Occipital lobe (tissue), 3 donors: ENCODE measurements at places on chromosomes 5 and 9.

DNA sequence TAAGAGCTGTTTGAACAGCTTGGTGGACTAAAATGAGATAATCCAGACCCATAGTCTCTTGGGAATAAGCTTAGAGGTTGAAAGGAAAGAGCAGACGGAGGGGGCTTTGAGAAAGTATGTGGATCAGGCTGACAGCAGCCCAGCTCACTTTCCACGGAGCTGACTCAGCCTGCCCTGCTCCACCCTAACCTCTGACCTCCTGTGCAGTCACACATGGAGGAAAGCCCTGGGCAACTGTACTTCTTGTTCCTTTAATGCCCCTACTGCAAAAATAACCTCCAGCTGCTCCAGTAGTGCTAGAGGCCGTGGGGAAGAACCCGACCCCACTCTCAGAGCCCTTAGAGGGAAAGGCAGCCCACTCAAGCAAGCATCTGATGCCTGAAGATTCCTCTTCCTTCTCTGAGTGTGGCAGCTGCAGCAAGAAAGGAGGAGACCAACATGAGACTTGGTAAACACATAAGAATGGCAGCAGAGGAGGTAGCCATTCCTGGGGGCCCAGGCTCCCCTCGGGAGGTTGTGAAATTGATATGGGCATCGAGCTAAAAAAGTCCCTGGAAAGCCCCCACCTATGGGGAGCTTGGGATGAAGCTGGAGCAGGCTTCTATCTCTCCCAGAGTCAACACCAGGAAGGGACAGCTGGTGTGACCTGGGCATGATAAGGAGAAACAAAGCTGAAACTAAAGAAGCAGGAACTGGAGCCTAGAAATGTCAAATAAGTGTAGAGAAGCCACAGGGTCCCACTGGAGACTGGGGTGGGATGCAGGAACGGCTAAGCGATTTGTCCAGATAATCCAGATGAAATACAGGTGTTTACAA is 204.3 kb downstream of the PIK3R1 start:
- DNase-seq = no peak

- no peak for DNase-seq
Measured at GRCh38 chr5:132055808-132056609, 4.4 kb upstream of the IL3 start.

GRCh38 chr9:3497857-3498256 is 27.9 kb downstream of the RFX3 start:
- no peak for DNase-seq

DNA sequence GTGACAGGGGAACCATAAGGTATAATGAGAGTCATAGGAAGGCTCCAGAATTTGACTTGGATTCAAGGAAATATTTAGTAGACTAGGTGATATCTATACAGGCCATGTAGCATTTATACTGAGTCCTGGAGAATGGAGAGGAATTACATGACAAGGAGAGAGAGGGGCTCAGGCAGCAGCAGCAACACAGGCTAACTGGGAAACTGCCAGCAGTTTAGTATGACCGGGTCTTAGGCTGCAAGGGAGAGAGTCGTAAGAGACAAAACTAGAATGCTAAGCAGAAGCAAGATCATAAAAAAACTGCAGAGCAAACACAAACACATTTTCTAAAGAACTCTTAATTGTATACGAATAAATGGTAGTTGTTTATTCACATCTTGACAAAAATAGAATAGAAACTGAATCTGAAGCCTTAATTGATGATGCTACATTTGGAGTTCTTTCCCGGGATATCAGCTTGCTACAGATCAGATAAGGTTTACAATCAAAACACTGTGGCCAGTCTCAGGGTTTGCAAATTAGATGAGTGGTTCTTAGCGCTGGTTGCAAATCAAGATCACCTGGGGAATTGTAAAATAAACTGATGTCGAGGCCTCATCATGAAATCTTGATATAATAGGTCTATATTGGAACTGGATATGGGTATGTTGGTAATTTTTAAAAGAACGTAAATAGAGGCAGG is 480.0 kb upstream of the C9orf72 start:
- no peak for DNase-seq

DNA sequence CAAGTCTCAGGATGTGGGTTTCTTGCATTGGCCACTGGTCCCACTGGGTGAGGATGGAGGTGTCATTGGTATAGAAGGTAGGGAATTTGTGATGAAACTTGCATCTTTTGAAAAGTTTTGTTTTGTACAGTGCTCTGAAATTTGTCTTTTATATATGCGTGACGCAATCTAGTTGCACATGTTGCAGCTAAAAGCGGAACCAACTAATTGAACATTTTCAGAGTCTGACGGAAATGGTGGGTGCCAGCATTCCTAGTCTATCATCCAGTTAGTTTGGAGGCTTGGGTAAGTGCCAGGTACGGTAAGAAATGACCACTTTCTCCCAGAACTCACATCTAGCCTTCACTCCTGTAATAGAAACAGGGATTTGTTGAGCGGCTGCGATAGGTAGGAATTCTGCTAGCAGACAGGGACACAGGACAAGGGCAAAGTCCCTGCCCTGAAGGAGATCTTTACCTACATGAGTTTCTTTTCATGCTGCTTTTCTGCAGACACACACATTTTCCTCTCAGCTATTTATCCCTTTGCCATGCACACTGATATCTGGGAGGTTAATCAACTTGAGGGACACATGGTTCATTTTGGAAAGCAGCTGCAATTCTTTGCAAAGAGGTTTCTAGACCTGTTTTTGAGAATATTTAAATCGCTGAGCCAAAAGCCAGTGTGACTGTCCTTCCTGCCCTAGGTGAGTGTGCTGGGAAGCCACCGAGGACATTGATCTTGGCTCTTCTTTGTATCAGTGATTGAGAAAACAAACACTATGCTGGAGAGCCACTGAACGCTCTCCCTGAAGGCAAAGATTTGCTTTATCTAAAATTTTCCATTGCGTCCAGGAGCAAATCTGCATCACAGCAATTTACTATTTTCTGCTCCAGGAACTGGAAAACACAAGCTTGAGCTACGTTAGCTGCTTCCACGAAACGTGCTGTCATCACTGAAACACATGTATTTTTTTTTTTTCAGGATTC is 89.7 kb downstream of the DAP start:
- DNase-seq = no peak

GRCh38 chr9:17004500-17004899 is 130.3 kb upstream of the CNTLN start:
- DNase-seq = no peak

DNA sequence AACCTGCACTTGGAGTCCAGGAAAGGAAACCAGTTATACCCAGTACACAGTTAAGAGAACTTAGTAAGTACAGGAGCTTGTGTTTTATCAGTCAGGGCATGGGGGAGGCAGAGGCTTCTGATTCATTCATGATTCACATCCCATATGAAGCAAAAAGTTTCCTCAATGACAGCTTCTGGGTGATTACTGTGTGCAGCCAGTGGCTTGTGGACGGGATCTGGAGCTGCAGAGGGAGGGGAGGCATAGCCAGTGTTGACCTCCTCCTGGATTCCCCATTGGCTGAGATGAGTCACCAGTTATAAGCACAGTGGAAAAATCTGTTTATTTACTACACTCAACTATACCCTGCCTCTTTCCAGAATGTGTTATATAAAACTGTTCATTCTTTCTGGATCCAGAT is 17.7 kb downstream of the IL31RA start:
- DNase-seq = no peak

GRCh38 chr5:74639807-74640449 is 600 bp downstream of the ENC1 start:
- no peak for DNase-seq

GRCh38 chr9:89174291-89174690 is 4.3 kb downstream of the SHC3 start:
- DNase-seq = no peak

GRCh38 chr5:65674749-65675148 is 47.2 kb downstream of the SGTB start:
- DNase-seq = no peak

DNA sequence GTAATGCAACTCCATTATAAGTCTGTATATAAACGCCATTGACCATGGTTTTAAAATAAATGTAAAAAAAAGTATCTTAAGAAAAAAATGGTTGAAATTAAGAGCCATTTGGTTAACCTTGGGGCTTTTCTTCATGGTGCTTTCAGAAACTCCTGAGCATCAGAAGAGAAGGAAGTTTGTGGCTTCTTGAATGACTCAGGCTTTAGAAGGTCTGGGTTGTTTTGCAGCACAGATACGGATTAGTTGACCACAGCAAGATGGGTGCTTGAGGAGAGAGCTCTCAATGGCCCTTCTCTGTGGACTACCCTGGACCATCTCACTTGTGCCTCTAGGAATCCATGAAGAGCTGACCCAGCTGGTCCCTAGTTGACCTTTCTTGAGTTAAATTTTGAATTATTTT is 189.5 kb downstream of the TMEM38B start:
- no peak for DNase-seq

GRCh38 chr5:164784230-164784629 is 1278.8 kb downstream of the MAT2B start:
- DNase-seq = no peak

GRCh38 chr5:136396886-136397285 is 31.5 kb upstream of the TRPC7 start:
- DNase-seq = no peak

DNA sequence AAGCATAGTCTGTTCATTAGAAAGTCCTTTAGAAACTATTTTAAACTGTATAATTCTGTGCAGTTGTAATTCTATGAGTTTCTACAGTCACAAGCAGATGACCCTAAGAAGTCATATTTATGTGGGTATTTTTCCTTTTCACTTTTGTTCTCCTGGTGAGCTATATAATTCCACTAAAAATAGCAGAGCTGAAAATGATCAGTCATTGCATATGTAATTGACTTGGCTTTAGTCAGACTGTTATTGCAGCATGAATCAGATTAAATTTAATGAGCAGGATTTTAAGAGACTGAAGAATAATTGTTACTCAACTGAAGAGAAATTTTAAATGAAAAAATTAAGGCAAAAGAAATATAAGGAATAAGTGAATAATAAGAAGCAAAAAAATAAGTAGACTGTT is 108.5 kb downstream of the MTREX start:
- no peak for DNase-seq

- no peak for DNase-seq
Measured at GRCh38 chr5:132546108-132546507, 2.8 kb upstream of the IL5 start.

GRCh38 chr5:143207563-143208364 is 195.7 kb downstream of the NR3C1 start:
- no peak for DNase-seq

GRCh38 chr5:168480601-168481000 is 5.7 kb upstream of the RARS1 start:
- no peak for DNase-seq

DNA sequence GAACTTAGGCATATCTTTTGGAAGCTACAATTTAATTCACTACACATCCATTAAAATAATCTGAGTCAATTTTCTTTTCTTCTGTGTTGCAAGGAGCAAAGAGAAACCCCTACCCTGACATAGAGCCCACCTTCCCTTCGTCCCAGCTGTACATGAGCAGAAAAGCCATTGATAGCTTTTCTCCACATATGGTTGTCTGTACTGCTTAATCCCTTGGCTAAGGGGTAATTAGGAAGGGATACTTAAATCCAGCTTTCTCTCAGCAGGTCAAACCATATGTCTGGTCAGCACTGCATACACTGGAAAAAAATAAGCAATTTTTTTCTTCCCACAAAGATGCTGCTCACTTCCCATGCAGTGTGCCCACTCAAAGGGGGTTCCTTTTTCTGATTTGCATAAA is 94.7 kb upstream of the RAD23B start:
- no peak for DNase-seq

DNA sequence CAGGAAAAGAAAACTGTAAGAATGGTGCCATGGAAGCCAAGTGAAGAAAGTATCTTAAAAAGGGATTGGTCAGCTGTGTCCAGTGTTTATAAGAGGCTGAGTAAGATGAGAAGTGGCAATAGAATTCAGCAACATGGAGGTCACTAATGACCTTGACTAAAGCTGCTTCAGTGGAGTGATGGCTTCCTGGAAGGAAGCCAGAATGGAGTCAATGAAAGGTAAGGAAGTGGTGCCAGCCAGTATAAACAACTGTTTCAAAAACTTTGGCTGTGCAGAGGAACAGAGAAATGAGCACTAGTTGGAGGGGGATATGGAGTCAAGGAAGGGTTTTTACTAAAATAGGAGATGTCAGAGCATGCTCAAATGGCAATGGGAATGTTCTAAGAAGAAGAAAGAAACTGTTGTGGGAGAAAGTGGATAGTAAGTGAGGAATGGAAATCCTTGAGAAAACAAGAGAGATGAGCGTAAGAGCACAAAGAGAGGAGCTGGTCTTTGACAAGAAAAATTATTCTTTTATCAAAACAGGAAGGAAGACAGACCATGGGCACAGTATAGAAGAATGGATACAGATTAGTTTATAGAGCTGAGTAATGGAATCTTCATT is 11.1 kb upstream of the NRG2 start:
- no peak for DNase-seq

GRCh38 chr9:81477669-81478068 is 211.7 kb downstream of the TLE1 start:
- DNase-seq = no peak

DNA sequence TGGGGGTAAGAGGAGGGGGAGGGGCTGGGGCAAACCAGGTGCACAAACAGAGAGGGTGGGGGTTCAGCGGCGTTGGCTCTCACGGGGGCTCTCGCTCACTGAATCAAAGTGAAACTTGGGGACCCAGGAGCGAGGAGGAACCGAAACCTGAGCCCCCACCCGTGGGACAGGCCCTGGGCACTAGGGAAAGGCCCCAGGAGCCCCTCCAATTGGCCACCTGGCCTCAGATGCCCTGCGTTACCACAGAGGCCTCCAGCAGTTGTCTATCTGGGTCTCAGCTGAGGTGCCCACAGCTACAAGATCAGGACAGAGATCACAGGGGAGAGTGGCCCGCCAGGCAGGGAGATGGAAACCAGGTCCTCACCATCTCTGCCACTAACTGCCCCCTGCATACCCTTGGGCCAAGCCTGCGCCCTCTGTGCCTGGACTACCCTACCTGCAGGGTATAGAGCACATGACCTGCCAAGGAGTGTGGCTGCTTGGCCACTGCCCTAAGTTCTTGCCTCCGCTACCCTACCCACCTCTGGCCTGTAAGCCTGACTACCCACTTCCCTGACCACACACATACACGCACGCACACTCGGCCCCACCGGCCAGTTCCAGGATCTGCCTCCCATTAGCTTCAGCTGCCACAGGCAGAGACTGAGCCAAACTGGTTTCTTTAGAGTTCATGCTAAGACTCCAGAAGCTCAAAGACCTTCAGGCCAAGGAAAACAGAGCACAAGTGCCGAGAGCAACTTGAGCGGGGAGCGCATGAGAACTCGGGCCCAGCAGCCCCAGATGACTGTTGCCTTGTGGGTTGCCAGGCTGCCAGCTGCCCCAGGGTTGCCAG is 39.9 kb downstream of the PAX5 start:
- no peak for DNase-seq

DNA sequence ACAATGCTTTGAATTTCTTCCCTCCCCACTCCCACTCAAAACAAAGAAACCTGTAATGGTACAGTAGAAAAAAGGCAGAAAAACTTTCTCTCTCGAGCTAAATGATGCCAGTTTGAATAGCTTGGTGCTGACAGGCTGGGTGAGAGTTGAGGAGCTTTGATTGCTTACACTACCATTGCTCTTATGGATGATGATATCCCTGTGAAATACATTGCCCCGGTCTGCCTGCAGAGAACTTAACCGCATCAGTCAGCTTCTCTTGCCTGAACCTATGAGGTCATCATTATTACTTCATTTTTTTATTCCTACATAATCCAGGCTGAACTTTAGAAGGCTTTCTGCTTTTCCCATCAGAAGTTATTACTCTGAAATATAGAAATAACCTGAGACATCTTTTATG is 69.3 kb downstream of the ISL1 start:
- no peak for DNase-seq

GRCh38 chr5:135031813-135032694 is 2.0 kb downstream of the PITX1 start:
- DNase-seq = no peak
